ENCODE measurements at places on chromosomes 4 and X.

DNA sequence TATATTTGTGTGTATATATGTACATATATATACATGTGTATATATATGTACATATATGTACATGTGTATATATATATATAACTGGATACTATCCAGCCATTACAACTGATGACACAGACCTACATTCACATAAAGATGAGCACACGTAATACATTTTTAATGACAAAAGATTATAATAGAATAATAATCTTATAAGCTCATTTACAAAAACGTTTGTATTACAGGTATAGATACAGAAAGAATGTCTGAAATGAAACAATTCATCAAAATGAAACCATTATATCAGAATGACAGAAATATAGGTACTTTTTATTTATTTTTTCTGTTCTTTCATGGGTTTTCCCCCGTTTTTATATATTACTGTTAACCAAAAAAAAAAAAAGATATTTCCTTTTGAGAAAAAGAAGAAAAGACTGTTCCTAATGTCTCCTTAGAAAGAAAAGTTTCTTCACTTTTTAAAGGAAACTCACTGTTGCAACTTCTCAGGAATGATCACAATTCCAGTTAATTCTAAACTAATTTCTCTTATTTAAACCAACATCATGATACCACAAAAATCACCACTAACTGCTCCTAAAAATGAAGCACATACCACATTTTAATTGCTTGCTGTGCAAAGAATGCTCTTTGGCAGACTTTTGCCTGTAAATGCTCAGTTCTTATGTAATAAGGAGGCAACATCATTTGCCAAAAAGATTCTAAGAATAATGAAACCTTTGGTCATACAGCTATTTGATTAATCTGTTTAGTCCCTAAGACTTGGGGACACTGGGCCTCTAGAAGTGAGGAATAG is 18.9 kb downstream of the LEF1 start:
- DNase-seq, result no peak

GRCh38 chr4:98501383-98501782 is 157.0 kb downstream of the TSPAN5 start:
- no peak for DNase-seq

DNA sequence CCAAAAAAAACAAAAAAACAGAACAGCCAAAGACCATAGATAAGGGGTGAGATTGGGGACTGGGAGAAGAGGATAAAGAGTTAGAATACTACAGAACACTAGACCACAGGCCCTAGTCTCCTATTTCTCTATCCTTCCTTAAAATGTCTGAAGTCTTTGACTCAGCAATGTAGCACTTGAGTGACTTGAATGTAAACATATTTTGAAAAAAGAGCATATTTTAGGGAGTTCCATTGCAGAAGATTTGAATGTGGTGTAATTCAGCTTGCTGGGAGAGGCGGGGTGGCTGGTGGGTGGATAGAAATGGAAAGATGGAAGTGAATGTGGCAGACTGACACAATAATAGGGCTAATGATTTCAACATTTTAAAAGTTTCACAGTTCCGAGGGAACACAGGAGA is 144.9 kb downstream of the CHIC2 start:
- DNase-seq, result no peak

DNA sequence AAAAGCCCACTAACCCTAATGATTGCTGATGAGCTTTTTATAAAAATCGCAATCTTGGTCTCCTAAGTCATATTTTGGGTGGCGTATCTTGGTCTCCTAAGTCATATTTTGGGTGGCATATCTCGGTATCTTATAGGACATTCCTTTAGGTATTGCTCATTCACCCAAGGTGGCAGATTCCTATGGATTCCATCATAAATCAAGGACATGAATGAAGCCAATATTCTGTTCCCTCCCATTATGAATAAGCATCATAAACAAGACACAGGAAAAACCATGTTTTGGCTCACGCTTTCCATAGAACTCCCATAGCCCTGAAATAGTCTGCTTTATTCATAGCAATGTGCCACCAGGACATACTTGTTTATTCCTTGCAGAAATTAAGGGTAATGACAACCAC is 95.0 kb upstream of the CD99 start:
- no peak for DNase-seq

- DNase-seq, result no peak
Measured at GRCh38 chrX:121307449-121307848, 260.0 kb downstream of the GLUD2 start.

- DNase-seq, result no peak
Measured at GRCh38 chr4:87853108-87853507, 20.3 kb downstream of the MEPE start.

GRCh38 chr4:2891294-2891693 is 47.6 kb downstream of the ADD1 start:
- DNase-seq, result no peak

GRCh38 chr4:13865871-13866669 is 238.5 kb upstream of the BOD1L1 start:
- no peak for DNase-seq
